Coronary artery (tissue), 2 donors: ENCODE measurements at places on chromosomes 2 and 18.

GRCh38 chr2:216116418-216116817 is 7.3 kb downstream of the XRCC5 start:
- DNase-seq = no peak

- DNase-seq = no peak
Observed at GRCh38 chr2:11588228-11589110, 54.6 kb downstream of the GREB1 start.

- no peak for DNase-seq
Observed at GRCh38 chr2:161088658-161089350, 71.4 kb upstream of the TANK start.

DNA sequence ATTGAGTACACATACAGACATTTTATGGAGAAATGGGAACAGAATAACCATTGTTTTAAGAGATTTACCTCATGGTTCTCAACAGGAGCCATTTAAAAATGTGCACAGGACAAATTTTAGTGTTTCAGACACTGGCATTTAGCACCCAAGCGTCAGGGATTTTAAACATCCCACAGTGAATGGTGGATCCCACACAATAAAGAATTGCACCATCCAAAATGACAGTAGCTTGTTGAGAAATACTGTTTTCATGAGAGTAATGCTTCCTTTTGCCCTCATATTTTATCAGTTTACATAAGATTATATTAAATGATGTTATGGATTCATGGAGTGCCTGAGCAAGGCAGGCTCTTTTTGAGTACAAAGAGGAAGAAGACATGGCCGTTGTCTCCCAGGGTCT is 54.0 kb downstream of the MFSD6 start:
- DNase-seq = no peak

- no peak for DNase-seq
Observed at GRCh38 chr2:68537809-68538208, 70.4 kb downstream of the APLF start.

- no peak for DNase-seq
Observed at GRCh38 chr2:30358842-30359241, 88.2 kb upstream of the LCLAT1 start.

DNA sequence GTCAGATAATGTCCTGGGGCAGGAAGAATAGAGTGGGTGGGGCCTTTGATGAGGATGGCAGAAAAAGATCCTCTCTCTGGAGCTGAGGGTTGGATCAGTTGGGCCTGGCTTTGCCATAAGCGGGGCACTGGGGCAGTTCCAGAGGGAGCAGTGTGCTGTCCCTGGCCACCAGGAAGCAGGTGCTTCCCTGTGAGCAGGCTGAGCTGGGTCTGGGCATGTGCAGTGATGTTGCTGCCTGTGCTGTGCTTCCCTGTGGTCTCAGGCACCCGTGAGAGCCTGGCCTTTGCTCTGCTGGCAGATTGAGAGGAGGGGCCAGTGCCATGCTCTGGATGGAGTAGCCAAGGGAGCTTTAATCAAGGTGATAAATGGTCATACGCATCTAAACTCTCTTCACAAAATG is 14.6 kb upstream of the NPPC start:
- no peak for DNase-seq
